ENCODE measurements at places on chromosomes 5 and 9.

- peak; percentile 14 for DNase-seq
Observed at GRCh38 chr5:83924891-83925290, 204.2 kb upstream of the HAPLN1 start.

GRCh38 chr9:10112070-10112469, 500.7 kb downstream of the PTPRD start:
- DNase-seq: no peak

DNA sequence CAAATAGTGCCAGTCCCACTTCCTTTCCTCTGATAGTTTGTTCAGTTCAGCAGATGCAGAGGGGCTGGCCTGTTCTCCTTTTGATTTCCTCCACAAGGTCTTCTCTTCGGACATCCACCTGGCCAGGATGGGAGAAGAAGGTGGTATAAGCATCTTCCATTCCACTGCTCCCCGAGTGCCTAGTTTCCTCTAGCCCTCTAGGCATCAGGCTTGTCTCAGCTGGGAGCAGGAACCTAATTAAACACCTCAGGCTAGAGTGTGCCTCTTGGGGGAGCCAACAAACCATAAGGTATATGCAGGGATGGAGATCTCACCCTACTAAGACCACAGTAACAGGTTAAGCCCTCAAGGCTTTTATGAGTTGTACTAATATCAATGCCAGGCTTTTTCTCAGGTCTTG, 835 bp upstream of the DND1 start:
- no peak for DNase-seq

- DNase-seq: no peak
Observed at GRCh38 chr9:136261686-136262430, 16.2 kb upstream of the QSOX2 start.

DNA sequence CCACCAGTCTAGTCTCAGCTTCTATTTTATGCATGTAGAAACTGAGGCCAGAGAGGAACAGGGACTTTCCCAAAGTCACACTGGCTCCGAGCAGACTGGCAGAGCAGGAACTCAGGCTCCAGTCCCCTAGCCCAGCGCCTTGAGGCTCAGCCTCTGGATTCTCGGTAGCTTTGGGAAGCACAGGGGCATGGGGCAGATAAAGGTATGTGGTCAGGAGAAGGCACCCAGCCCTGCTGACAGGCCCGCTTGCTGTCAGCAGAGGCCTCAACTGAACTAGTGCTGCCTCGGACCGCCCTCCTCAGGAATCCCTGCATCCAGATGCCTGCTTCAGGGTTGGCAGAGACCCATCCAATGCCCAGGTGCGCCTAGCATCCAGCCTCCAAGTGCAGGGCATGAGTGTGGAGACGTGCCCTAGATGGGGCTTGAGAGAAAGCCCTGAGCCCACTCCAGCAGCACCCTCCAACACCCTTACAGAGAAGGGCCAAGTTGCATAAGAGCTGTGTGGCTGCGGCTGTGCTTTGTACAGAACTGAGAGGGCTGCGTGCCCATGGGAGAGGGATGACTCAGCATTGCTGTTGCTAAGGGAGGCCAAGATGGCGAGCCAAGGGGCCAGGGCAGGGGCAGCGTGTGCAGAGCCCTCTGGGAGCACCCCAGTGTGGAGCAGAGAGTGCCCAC, 168.6 kb downstream of the MACROH2A1 start:
- peak; percentile 84 for DNase-seq

DNA sequence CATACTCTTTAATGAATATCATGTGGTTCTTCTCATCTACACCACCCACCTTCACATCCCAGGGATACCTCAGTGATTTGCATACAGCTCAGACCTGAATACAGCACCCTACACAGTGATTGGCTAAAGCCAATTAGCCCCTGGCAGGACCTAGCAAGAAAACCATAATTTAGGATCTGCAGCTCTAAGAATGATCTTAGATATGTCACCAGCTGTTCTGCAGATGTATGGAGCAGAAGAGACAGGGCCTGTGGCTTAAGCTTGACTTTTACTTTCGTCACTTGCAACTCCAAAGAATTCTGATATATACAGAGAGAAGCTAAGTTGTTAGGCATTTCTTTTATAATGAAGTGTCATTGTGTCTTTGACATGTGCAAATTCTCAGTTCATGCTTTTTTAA, 483.2 kb upstream of the C9orf72 start:
- no peak for DNase-seq

Data from fibroblast of mammary gland (primary cell).